ENCODE measurements at places on chromosomes 6 and 20.

- no peak for DNase-seq
Measured at GRCh38 chr6:52537001-52537753, 39.7 kb downstream of the TRAM2 start.

DNA sequence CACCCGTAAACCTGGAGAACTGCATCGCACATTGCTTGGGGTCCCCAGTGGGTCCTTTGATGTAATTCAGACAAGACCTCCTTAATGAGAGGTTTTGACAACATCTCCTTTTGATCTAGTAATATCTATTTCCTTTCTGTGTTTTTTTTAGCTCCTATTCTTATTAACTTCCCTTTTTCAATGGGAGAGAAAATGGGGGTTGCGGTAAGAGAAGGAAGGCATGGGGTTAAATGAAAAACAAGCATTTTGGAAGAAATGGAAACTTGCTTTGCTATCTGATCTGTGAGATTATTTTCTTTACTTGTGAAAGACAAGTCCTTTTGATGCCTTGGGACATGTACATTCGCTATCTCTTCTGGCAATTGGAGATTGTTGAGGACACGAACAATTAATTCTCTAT, 418.6 kb upstream of the MAN1A1 start:
- DNase-seq = no peak

DNA sequence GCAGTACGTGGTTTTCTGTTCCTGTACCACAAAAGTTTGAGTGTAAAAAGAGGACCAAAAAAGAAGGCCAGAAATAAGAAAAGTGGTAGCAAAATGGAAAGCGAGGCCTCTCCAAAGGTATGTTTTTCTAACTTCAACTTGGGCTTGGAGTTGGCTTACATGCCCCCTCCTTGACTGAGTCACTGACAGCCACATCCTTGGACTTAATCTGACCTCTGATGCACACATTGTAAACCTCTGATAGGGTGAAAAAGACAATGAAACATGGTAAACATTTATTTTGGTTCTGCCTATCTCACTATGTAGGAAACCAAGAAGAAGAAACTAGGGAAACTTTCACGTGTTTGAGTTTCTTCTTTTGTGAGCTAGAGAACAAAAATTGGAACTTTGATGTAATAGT, 503.2 kb upstream of the ID4 start:
- no peak for DNase-seq

DNA sequence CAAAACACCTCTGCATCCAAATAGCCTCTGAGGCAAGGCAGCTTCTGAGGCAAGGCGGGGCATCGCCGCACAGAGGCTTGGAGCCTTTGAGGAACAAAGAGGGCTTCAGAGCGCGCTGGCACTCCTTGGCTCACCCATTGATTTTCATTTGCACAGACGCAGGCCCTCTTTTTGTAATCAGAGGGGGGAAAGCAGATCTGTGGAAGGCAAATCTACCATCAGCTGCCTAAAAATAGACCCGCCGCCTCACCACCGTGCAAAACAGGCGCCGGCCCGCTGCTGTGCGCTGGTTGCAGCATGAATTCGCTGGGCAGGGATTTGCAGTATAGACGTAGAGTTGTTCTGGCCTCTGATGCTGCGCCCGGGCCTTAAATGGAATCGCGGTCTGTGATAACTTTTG, 69.9 kb upstream of the STMND1 start:
- no peak for DNase-seq

DNA sequence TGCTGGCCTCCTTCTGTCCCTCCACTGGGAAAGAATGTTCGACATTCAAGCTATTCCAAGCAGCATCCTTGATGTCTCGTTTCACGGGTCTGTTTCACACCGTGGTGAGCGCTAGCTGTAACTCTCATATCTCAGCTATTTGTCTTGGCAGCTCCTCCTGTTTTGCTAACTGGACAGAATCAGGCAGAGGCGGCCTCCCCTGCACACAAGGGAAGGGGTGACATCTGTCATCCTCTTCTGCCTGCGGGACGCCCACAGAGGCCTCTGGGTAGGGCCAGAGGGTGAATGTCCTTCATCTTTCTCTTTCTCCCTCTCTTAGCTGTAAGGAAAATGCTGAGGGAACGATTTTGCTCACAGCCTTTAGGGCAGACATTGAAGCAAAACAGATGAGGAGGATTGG, 232.8 kb upstream of the GMDS start:
- DNase-seq = no peak

DNA sequence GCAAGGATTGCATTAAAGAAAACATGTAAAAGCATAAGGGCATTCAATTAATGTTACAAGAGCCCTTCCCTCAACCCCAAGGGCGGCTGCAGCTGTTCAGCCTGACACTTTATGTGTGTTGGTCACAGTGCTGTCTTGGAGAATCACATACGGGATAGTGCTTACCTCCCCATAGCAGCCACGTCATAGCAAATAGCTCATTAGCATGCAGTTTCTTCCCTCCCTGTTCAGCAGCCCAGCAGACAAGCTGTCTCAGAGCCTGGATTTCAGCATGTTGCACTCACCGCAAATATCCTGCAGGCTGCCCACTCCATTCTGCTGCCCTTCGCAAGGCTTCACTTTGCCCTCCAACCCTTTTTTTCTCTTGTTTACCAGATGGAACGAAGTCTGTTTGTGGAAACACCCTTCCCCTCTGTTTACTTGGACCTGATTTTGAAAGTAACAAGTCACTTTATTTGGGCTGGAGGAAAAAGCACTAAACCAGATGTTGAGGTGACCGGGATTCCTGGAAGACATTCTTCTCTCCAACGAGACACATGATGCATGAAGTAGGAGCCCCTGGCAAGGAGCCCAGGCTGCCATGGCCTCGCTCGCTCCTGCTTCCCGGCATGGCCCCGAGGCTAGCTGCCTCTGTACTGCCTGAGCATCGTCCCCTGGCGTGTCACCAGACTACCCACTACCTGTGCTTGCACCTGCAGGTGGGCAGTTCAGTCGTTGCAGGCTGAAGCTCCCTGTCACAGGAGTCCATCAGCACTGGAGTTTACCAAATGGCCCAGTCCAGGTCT, 151.6 kb upstream of the GMDS start:
- no peak for DNase-seq

- DNase-seq = no peak
Measured at GRCh38 chr6:101284131-101284530, 109.4 kb upstream of the GRIK2 start.
